ENCODE measurements at places on chromosomes 12 and 14. TPM values are rescaled to one million over a fixed set of nuclear protein-coding genes. Genes with fewer than 3 reads are reported as not detected.

Gene A2M
- not detected for total RNA-seq

Gene SMCO2
- 0.22 TPM for total RNA-seq

Gene RDH5
- 23.3 TPM for total RNA-seq

Gene MYH6
- total RNA-seq: 0.08 TPM

Gene ZBTB39
- 9.5 TPM for total RNA-seq

Gene NANOG
- total RNA-seq: not detected

Gene ADGRD1
- not detected for total RNA-seq

Gene ACRBP
- 1.6 TPM for total RNA-seq

Gene ATL1
- 1.2 TPM for total RNA-seq

Gene ZNF740
- total RNA-seq: 38.9 TPM

Gene SLIRP
- 73.6 TPM for total RNA-seq

Gene STYK1
- 0.17 TPM for total RNA-seq

- peaks cover 10% of the 10 kb centered on the region for H3K4me1 ChIP-seq
- no peaks in the 10 kb centered on the region for H3K36me3 ChIP-seq
- H3K4me3 ChIP-seq: no peak overlapping the region
Observed at GRCh38 chr12:164207-164606, 49.8 kb downstream of the SLC6A12 start.

DNA sequence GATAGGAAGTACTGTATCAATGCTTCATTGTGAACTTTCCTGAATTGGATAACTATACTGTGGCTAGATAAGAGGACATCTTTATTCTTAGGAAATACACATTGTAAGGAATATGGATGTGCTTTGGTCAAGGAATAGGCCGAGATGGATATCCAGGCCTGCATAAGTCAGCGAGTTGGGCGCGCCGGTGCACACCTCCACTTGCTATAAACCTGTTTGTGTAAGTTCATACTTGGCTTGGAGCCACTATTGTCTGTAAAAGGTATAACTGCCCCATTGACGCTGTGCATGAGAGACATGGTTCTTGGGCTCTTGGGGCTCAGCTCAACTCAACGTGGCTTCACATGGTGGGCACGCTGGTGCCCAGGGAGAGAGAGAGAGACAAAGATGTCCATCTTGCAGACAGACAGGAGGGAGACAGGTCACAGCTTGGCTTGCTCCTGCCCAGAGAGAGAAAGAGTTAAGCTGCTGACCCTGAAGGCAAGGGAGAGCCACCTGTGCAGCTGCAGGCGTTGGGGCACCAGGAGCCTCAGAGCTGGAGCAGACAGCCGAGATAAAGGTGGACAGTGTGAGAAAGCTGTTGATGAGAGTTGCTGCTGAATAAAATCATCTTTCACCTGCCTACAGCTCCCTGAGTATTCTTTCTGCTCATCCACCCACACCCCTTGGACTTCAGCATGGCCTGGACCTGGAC, 34.1 kb upstream of the COCH start:
- no peak overlapping the region for H3K27ac ChIP-seq
- no peak for DNase-seq
- peaks cover 21% of the 10 kb centered on the region for H3K27me3 ChIP-seq
- H3K4me1 ChIP-seq: no peaks in the 10 kb centered on the region
- no peak overlapping the region for H3K4me3 ChIP-seq

DNA sequence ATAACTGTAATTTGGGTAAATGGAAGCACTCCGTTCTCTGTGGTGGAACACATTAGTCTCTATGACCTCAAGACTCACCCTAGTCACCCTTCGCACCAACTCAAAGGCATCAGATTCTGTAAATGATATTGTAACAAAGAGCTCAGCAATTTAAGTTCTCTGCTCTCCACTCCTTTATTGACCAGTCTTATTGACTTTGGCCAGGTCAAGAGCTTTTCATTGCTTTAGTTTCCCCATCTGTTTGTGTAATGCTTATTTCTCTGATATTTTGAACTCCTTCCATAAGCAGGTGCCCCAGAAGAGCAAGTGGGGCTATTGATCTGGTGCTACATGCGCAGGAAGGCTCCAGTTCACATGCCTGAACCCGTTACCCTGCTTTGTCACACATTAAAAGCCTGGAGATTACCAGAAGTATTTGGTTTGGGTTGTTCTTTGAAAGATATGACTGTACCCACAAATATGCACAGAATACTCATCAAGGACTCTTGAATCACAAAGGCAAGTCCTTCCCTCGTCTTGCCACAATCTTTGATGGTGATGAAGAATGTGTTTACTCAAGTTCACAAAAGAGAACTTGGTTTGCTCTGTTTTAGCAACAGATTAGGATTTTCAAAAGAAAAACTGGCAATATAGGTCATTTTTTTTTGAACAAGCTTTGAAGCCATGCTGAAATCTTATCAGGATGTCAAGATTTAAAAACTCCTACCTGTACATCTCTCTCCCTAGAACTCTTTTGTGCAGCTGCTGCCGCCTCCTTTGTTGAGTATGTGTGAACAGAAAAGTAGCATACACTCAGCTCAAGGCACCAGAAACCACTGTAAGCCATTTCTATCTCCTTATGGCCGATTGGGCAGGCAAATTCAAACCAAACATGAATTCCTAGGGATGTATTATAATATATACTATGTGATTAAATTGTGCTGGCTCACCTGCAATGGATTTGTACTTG, 193.9 kb downstream of the BCAT1 start:
- DNase-seq: no peak
- H3K4me1 ChIP-seq: peaks cover 9% of the 10 kb centered on the region
- no peak overlapping the region for H3K27ac ChIP-seq
- H3K27me3 ChIP-seq: no peaks in the 10 kb centered on the region
- no peak overlapping the region for H3K4me3 ChIP-seq
- H3K36me3 ChIP-seq: no peaks in the 10 kb centered on the region

- no peaks in the 10 kb centered on the region for H3K36me3 ChIP-seq
- H3K27me3 ChIP-seq: no peaks in the 10 kb centered on the region
- no peak overlapping the region for H3K27ac ChIP-seq
- no peak overlapping the region for H3K4me3 ChIP-seq
Observed at GRCh38 chr12:87217491-87217890, 811.7 kb downstream of the C12orf50 start.

GRCh38 chr12:54933376-54933775, 51.2 kb downstream of the TESPA1 start:
- no peaks in the 10 kb centered on the region for H3K27me3 ChIP-seq
- peak overlapping the region; percentile 20 for H3K27ac ChIP-seq
- H3K4me3 ChIP-seq: no peak overlapping the region
- DNase-seq: peak; percentile 12

DNA sequence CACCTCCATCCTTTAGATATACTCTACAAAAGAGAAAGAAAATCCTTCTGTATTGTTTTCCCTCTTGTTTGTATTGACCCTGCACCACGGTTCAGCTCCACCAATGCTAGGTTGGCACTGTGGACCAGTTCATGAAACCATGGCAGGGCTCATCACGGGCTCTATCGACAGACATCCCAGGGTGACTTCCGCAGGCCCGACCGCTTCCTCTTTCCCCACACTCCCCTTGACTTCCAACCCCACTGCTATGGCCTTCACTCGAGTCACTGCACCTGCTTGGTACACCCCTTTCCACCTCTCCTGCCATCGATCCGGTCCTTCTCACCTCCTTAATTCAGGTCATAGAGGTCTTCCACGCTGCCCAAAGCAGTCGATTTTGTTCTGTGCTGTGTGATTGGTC, 21.2 kb upstream of the AKAP5 start:
- H3K4me1 ChIP-seq: peaks cover 27% of the 10 kb centered on the region
- H3K4me3 ChIP-seq: no peak overlapping the region
- no peaks in the 10 kb centered on the region for H3K27me3 ChIP-seq
- H3K27ac ChIP-seq: no peak overlapping the region

- peak overlapping the region; percentile 96 for H3K27ac ChIP-seq
- DNase-seq: peak; percentile 91
- peaks cover 9% of the 10 kb centered on the region for H3K36me3 ChIP-seq
- H3K4me1 ChIP-seq: peaks cover 37% of the 10 kb centered on the region
- peaks cover 7% of the 10 kb centered on the region for H3K27me3 ChIP-seq
Observed at GRCh38 chr12:124927201-124928094, 13.0 kb upstream of the UBC start.

- H3K4me3 ChIP-seq: no peak overlapping the region
- peak overlapping the region; percentile 5 for H3K27ac ChIP-seq
- no peaks in the 10 kb centered on the region for H3K27me3 ChIP-seq
- no peak for DNase-seq
Observed at GRCh38 chr12:42382013-42382696, 56.2 kb downstream of the PPHLN1 start.

- no peaks in the 10 kb centered on the region for H3K4me1 ChIP-seq
- H3K27ac ChIP-seq: no peak overlapping the region
- DNase-seq: no peak
Observed at GRCh38 chr12:29275834-29276233, 105.1 kb downstream of the ERGIC2 start.

DNA sequence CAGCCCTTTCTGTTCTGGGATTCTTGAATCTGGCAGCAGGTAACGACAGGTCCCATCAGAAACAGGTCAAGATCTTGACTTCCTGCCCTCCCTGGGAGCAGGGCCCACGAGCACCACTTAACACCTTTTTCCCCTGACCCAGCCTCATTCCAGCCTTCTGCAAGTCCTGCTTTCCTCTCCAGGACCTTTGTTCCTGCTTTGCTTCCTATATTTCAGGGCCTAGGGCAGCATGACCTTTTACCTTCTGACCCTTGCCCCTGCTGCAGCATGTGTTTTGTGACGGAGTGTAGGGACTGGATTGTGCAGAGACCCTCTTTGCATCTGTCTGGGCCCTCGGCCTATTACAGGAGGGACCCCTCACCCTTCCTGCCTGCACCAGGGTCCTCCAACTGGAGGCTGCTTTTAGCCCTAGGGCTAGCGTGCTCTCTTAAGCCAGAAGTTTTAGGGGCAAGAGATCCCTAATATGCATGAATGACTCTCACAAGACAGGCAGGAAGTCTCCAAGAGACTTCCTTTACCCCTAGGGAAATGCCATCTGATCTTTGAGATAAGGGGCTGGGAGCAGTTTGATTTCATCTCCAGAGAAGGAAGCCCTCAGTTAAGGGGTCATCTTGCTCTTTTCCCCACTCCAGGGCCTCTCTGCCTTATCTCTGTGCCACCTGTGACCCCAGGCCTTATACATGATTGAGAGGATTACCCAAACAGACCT, 209.4 kb upstream of the BCL2L14 start:
- no peak overlapping the region for H3K27ac ChIP-seq
- H3K4me3 ChIP-seq: no peak overlapping the region
- H3K4me1 ChIP-seq: peaks cover 15% of the 10 kb centered on the region
- no peak for DNase-seq
- H3K27me3 ChIP-seq: no peaks in the 10 kb centered on the region

- no peak overlapping the region for H3K4me3 ChIP-seq
- no peaks in the 10 kb centered on the region for H3K27me3 ChIP-seq
- no peaks in the 10 kb centered on the region for H3K4me1 ChIP-seq
- DNase-seq: peak; percentile 4
Observed at GRCh38 chr14:104422837-104423681, 156.5 kb upstream of the C14orf180 start.

DNA sequence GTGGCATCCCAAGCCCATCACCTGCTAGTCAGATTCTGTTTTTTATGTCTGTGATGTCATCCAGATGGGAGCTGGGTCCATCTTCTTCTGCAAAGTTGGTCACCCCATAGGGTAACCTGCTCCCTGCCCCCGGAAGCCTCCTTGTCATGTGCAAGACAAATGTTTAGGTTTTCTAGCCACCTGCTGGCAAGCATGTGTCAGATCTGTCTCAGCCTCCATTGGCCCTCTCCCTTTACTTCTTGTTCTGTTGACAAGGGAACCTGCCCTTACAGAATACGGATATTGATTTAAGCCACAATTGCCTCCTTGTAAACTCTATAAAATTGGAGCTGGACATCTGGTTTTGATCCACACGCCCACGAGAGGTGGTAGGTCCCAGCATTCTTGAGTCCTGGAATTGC, 7.5 kb downstream of the NTF3 start:
- no peaks in the 10 kb centered on the region for H3K36me3 ChIP-seq
- no peak for DNase-seq
- no peak overlapping the region for H3K4me3 ChIP-seq
- H3K4me1 ChIP-seq: no peaks in the 10 kb centered on the region
- no peak overlapping the region for H3K27ac ChIP-seq
- peaks cover 11% of the 10 kb centered on the region for H3K27me3 ChIP-seq

GRCh38 chr14:38385836-38386235, 129.9 kb upstream of the CLEC14A start:
- no peak for DNase-seq
- no peak overlapping the region for H3K4me3 ChIP-seq
- H3K27me3 ChIP-seq: no peaks in the 10 kb centered on the region
- no peaks in the 10 kb centered on the region for H3K4me1 ChIP-seq

GRCh38 chr12:103707446-103707845, 120.4 kb downstream of the STAB2 start:
- H3K4me3 ChIP-seq: no peak overlapping the region
- no peak for DNase-seq
- no peaks in the 10 kb centered on the region for H3K36me3 ChIP-seq
- peaks cover 12% of the 10 kb centered on the region for H3K27me3 ChIP-seq
- no peak overlapping the region for H3K27ac ChIP-seq

- H3K27me3 ChIP-seq: no peaks in the 10 kb centered on the region
- DNase-seq: no peak
- peaks cover 5% of the 10 kb centered on the region for H3K36me3 ChIP-seq
- no peak overlapping the region for H3K27ac ChIP-seq
- no peaks in the 10 kb centered on the region for H3K4me1 ChIP-seq
Observed at GRCh38 chr12:53657041-53657440, 18.8 kb downstream of the ATP5MC2 start.

GRCh38 chr12:90854136-90854689, 100.8 kb downstream of the CCER1 start:
- no peaks in the 10 kb centered on the region for H3K36me3 ChIP-seq
- no peak overlapping the region for H3K4me3 ChIP-seq
- DNase-seq: peak; percentile 16
- H3K4me1 ChIP-seq: no peaks in the 10 kb centered on the region

- H3K36me3 ChIP-seq: no peaks in the 10 kb centered on the region
- no peak for DNase-seq
- H3K27me3 ChIP-seq: no peaks in the 10 kb centered on the region
- no peaks in the 10 kb centered on the region for H3K4me1 ChIP-seq
- H3K27ac ChIP-seq: no peak overlapping the region
- no peak overlapping the region for H3K4me3 ChIP-seq
Observed at GRCh38 chr12:91226951-91227350, 44.3 kb upstream of the DCN start.

GRCh38 chr14:105519946-105520698, 6.3 kb upstream of the TMEM121 start:
- H3K4me3 ChIP-seq: no peak overlapping the region
- H3K4me1 ChIP-seq: no peaks in the 10 kb centered on the region
- H3K27ac ChIP-seq: no peak overlapping the region
- peaks cover 47% of the 10 kb centered on the region for H3K27me3 ChIP-seq
- H3K36me3 ChIP-seq: no peaks in the 10 kb centered on the region
